T-helper 2 cell treated with Interferon-gamma antibody and Interleukin-4, amounts not matched to agents 5 μg/mL and 100 μg/mL, for 36 hours (primary cell): ENCODE measurements at places on chromosomes 16 and 17.
A peak's percentile ranks its signal among the peaks of the same experiment; 100 is the strongest.

GRCh38 chr17:42325026-42325425 lies 36.7 kb downstream of the STAT5A start:
- DNase-seq, result no peak

DNA sequence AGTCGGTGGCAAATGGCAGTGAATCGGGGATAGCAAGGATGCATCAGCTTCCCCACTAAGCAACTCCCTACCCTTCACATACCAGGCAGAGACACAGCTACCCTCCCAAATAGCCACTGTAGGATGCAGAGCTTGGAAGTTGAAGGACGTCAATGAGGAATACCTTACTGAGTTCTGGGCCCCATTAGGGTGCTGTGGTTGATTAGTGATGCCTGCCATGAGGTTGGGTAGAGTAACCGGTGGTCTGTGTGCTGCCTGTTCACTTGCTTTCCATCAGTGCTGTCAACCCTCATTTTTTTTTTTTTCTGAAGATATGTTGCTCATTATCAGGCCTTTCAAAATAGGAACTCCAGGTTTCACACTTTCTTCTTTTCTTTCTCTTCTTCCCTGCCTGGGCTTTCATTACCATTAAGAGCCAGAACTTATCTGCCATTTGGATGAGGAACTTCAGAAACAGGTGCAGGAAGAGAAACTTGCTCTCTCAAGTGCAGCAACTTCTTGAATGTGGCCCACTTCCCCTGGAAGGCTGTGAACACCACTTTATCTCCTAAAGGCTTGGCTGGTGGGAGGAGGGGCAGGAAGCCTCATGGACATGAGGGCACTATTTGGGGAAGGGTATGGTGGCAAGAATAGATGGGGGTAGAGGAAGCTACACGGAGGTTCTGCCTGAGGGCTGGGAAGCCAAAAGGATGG lies 183.5 kb downstream of the NTN1 start:
- no peak for DNase-seq

- no peak for DNase-seq
These were observed 165.8 kb downstream of the CHD9 start for GRCh38 chr16:53220585-53220984.

GRCh38 chr17:28335959-28336871 lies 654 bp downstream of the TNFAIP1 start:
- DNase-seq, result peak; percentile 22

DNA sequence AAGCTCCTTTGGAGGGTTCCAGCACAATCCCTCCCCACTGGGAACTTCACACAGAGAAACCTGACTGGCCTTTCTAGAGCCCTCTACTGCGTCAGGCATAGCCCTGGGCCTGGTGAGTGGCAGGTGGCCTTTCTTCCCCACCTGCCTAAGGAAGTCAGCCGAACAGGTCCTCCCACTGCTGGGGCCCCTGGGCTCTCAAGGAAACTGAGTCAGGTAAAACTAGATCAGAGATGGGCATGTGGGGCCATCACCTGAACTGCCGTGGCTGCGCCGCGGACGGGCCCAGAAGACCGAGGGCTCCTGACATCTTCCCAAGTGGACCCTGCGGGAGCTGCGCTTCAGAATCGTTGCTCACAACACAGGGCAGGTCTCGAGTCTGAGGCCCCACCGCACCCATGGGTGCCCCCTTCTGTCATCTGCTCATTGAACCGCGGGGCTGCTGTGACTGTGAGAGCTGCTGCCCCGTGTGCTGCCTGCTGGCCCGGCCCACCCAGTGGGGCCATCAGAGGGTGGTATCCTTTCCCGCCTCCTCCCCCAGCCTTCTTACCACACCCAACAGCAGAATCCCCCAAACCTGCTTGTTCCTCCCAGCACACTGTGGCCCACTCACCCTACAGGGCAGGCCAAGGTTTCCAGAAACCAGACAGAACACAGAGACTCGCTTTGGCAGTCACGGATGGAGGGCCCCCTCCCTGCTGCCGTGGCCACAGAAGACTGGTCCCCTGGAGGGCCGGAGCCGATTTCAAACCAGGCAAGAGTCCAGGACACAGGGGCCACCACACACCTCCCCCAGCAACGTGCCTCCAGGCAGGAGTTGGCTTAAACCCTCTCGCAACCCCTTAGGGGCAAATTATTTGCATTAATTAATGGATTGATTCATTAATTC lies 81.1 kb downstream of the TBC1D16 start:
- DNase-seq, result no peak

DNA sequence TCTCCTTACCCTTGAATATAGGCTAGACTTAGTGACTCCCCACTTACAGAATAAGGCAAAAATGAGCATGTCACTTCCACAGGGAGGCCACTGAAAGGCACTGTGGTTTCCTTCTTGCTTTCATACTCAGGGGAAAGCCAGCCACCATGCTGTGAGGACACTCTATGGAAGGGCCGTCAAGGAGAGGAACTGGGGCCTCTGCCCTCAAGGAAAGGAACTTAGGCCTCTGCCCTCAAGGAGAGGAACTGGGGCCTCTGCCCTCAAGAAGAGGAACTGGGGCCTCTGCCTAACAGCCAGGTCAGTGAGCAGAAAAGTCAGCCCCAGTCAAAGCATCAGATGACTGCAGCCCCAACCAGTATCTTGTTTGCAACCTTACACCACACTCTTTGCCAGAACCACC lies 30.1 kb downstream of the VPS35 start:
- DNase-seq, result peak; percentile 48

- DNase-seq, result no peak
These were observed 70.4 kb downstream of the MMD start for GRCh38 chr17:55351226-55351625.

GRCh38 chr17:45824475-45824874 lies 20.2 kb upstream of the SPPL2C start:
- no peak for DNase-seq

DNA sequence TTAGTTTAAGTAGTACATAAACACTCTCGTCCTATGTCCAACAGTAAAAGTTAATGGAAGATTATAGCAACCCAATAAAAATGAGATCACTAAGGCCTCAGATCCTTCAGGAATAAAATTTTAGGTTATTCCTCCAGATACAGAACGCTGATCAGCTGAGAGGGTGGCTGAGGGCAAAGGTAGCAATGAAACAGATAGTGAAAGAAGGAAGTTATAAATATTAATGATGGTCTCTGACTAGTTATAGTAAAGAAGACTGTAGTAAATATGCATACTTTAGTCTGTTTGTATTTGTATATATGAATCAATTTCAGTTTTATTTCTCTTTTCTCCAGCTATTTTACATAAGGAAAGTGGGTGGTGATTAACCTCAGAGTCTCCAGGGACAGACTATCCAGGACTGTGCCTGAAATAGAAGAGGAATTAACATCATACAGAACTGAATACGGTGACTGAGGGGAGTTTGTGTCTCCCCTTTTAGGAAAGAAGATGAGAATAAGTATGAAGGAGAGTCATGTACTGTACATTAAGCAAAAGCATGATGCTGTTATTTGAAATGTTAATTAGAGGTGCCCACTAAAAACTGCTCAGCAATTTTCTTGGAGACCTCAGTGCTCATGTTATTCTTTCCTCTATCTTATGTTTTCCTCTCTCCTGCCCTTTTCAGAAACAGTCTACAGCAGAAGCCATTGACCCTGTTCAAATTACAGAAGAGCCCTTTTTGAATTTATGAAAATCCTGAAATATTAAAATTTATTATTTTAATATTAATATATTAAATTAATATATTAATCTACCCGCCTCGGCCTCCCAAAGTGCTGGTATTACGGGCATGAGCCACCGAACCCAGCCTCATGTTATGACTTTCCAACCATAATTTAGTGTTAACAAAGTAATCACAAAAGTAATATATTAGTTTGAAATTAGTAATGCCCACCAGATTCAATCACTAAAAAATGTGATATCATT lies 36.5 kb upstream of the DHRS7B start:
- no peak for DNase-seq

GRCh38 chr17:75752802-75753513 lies 12.0 kb downstream of the GALK1 start:
- no peak for DNase-seq

DNA sequence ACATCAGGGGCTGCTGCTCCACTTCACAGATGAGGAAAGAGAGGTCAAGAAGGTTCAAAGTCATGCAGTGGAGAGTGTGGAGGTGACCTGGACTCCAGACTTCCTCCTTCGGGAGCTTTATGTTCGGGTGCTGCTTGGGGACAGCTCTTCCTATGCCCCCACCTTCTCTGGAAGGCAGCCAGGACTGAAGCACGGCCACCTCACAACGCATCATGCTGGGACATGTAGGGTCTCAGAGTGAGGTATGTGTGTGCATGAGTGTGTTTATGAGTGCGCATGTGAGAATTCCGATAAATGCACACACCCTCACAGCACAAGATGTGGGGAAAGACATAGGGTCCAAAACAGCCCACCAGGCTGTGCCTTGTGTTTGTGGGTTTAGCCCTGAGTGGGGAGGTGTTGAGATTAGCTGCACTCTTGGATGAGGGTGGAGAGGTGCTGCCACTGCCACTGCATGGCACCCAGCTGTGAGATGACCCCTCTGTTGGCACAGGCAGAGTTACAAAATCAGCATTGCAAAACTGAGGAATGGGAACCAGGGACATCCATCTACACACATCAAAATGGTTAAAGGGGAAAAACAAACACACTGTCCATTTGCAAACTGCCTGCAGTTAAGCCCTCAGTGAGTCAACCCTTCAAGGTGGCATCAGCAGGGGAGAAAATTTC lies 367.4 kb downstream of the SEC14L1 start:
- no peak for DNase-seq

- no peak for DNase-seq
These were observed 19.4 kb upstream of the SSTR5 start for GRCh38 chr16:1053121-1053521.

- DNase-seq, result no peak
These were observed 104.5 kb upstream of the FAM20A start for GRCh38 chr17:68705714-68706076.

DNA sequence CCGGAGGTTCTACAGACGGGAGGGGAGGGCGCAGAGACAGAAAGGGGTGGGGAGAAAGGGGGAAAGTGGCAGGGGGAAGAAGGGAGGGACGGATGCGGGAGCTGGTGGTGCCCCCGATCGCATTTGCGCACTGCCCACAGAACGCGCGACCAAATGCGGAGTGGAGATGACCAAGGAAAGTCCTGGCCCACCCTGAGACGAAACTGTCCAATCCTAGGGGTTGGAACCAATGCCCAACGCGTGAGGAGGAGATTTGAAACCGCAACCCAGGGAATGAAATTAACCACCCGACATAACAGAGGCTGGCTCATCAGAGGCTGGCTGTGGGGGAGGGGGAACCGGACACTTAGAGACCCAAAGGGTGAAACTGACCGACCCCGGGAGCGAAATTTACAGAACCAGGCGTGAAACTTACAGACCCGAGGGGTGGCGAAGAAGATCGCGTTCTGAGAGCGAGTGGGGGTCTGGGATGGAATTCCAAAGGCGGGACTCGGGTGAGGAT lies 1.4 kb downstream of the HES7 start:
- DNase-seq, result peak; percentile 20

- no peak for DNase-seq
These were observed 59.6 kb downstream of the ANKFY1 start for GRCh38 chr17:4204190-4204589.

DNA sequence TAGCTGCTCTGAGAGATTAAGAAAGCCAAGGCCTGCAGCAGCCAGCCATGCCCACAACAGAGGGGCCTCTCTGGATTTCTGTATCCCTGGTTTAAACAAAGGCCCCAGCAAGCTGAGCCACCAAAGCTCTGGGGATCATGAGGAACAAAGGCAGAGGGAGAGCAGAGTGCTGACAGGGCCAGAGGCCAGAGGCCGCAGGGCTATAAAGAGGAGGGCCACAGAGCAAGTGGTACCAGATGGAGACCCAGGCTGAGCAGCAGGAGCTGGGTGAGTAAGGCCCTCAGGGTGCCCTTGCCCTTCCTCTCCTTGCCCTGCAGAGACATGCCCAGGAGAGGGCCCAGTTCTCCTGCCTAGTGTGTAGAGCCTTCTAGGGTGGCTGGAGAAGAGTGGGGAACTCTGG lies at the start of gene CRYBA1:
TSS of gene CRYBA1 (plus strand) at position 232 of the 400 bp plus-strand sequence. CDS start at position 237, 5 bp downstream.
- DNase-seq, result no peak

DNA sequence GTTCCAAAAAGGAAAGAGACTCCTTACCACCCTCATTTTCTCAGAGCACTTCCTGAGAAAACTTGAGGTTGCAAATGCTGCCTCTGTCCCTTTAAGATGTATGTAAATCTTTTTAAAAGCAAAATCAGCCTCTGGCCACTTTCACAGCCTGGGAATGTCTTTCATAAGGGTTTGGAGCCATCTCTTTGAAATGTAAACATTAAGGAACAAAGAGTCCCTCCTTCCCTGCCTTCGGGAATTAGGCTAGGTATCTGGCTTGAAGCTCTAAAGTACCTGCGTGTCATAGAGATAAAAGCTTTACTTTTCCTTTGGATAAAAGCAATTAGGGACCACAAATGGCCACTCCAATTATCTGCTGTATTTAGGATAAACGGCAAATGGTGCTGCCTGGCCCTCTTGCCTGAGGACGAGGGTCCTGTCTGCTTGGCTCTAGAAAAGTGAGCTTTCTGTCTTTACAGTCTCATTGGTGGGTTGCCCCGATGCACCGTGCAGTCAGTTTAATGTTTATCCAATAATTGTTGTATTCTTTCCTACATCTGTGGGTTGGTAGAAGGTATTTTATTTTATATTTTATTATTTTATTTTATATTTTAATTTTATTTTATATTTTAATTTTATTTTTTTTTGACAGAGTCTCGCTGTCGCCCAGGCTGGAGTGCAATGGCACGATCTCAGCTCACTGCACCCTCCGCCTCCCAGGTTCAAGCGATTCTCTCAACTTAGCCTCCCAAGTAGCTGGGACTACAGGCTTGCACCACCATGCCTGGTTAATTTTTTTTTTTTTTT lies 23.9 kb downstream of the NLRC3 start:
- no peak for DNase-seq

- DNase-seq, result peak; percentile 32
These were observed 759 bp downstream of the ELAC2 start for GRCh38 chr17:13016881-13017654.

DNA sequence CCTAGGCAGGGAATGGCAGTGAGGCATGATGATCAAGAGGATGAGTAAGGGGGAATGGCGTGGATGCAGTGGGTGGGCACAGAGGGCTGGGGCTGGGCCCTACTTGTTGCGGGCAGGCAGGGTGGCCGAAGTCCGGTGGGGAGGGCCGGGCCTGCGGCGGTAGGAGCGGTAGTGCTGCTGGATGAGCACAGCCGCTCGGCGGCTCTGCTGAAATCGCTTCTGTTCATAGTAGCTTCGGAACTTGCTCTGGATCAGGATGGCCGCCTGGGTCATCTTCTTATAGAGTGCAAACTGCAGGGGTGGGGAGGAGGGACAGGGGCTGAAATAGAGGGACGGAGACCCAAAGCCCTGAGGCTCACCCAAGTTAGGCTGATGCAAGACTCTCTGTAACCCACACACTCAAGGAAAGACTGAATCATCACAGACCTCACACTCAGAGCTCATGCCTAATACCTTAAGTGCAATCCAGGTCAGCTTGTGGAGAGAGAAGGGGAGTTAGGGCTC lies 1.5 kb upstream of the SPAG7 start:
- DNase-seq, result peak; percentile 72

GRCh38 chr16:58384437-58385055 lies 7.7 kb upstream of the GINS3 start:
- DNase-seq, result no peak
